ENCODE measurements at places on chromosomes 5 and 9.
A peak's percentile ranks its signal among the peaks of the same experiment; 100 is the strongest.

DNA sequence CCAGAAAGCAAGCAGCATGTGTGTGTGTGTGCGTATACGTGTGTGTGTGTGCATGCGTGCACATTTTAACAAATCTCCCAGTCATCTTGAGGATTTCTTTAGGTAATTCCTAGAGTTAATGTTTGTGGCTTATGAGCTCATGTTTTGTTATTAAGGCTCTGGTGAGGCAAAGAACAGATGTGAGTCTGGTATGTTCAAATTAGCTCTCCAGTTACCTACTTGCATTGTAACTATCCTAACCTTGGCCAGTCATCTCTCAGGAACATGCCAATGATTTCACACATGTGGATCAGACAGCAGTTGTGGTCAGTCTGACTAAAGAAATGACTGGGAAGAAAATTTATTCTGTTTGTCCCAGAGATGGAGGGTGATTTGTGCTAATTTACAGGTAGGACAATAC lies 163.1 kb downstream of the IZUMO3 start:
- no peak for DNase-seq

DNA sequence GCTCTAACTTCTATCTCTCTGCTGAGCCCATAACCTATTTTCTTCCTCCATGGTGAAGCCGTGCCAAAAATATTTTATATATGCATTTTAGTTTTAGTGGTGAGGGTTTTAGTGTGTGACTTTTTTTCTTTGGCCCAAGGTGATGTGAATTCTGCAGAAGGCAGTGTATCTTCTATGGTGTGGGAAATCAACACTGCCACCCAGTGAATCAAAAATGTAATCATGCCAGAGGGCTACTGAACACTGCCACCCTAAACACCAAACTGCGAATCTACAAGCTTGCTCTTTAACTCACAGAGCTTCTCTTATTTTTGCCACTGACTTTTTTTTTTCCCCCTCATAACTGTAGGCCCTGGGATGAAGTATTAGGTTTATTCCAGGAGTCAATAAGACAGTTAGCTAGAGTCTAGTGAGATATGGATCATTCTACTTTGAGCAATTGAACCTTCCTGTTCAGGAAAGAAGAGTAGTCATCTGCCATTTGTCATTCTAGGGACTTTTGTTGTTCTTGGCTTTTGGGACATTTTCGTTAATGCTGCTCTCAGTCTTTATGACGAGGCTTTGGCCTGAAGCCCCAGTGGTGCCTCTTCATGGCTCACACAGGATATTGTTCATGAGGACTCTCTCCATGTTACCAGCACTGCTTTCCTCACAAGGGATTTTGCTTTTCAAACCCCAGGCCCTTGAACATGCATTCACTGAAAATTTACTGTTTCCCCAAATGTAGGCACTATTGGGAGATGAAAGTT lies 53.1 kb downstream of the C7 start:
- DNase-seq = no peak

GRCh38 chr9:107488375-107489143 lies 1.0 kb downstream of the KLF4 start:
- DNase-seq = peak; percentile 28

- DNase-seq = no peak
These were observed 886.8 kb upstream of the SEMA6A start for GRCh38 chr5:117461403-117461802.

- DNase-seq = no peak
These were observed 121.8 kb downstream of the XRCC4 start for GRCh38 chr5:83199126-83199525.

DNA sequence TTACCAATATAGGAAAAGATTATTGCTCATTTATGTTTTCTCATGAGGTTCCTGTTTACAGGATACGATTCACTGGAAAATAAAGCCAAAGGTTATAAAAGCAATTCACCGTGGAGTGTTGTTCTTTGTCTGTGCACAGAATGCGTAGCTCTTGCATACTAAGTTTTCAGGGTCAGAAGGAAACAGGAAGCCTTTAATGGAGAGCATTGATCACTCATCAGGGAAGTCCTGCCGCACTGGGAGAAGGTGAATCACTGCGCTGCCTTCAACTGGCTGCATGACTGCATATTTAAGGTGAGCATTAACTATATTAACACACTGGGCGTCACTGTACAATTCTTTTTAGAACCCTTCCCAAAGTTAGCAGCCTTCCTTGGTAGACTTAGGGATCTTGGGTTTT lies 74.1 kb upstream of the SYK start:
- no peak for DNase-seq

- no peak for DNase-seq
These were observed 17.3 kb upstream of the SMIM32 start for GRCh38 chr5:136210259-136210658.

DNA sequence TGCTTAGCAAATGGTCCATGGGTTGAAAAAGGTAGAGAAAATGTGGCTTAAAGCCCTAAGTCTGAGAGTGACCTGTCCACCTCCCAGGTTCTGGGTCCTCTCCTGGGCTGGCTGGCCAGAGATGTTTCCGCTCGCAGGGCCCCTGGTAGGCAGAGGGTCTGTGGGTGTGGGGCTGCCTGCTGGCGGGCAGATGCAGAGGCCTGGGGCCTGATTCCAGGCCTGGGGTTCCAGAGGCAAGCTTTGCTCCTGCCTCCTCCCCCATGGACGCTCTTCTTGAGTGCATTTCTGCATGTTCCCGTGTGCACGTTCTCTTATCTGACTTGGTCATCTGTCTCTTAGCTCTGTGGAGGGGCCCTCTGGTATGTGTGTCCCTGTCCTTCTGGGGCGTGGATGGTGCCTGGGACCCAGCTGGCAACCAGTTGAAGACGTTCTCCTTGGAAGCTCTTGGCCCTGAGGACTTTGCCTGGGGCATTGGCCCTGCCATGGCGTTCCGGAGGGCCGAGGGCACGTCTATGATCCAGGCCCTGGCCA lies 3.8 kb downstream of the MIGA2 start:
- DNase-seq = no peak

- no peak for DNase-seq
These were observed 3.3 kb upstream of the BRD3 start for GRCh38 chr9:134071149-134071548.

- DNase-seq = no peak
These were observed 98.7 kb upstream of the PALM2AKAP2 start for GRCh38 chr9:109681301-109681700.

GRCh38 chr5:141040771-141041426 lies 10.3 kb upstream of the PCDHB1 start:
- DNase-seq = no peak

GRCh38 chr9:113720495-113720894 lies 155.6 kb upstream of the ZNF618 start:
- DNase-seq = no peak

DNA sequence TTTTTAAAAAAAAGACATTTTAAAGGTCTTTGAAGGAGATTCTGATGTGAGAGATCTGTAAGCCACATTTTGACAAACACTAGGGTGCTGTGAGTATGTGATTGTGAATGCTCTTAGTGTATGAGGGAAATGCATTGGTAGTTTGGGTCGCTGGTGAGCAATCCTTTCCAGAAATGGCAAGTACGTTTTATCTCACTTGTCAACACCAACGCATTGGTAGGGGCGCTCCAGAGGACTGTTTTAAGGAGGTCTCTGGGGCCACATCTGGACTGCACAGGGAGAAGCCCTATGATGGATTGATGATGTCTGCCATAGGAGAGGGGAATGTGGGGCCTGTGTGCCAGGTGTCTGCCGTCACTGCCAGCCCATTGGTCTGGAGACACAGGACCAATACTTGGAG lies 522.6 kb downstream of the BNC2 start:
- no peak for DNase-seq

GRCh38 chr5:93594591-93595419 lies 11.8 kb downstream of the NR2F1 start:
- DNase-seq = no peak

DNA sequence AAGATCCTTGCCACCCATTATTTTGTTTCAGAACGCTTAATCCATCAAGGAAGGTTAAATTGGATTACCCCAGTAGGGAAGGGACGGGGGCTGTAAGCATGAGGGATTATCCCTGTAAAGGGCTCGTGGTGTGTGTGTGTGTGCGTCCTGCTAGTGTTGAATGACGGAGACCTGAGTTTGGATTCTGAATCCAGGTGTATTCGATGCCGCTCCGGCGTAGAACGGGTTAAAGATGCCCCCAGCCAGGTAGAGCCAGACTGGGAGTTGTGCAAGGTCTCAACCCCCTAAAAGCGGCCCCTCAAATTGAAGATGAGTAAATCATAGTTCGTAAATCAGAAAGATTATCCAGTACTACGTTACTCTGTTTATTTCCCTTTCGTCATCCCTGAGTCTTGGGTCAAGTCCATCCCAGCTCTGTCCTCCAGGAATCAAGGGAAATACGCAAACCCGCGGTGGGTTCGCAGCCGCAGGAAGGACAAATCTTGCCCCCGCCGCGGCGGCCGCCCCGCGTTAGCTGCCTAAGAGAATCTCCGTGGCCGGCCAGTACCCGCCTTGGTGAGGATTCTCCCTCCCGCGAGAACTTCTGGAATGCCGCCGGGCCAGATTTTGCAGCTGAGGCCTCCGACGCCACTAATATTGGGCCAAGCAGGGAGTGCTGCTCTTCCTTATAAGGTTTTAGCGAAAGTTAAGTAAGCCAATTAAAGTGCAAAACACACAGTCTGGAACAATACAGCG lies 586 bp upstream of the MTAP start:
- DNase-seq = peak; percentile 57

- no peak for DNase-seq
These were observed 602.6 kb upstream of the DMAC1 start for GRCh38 chr9:8401961-8402705.

- no peak for DNase-seq
These were observed 547.7 kb downstream of the MAT2B start for GRCh38 chr5:164053123-164053522.

GRCh38 chr5:14676320-14676719 lies 11.8 kb downstream of the OTULIN start:
- no peak for DNase-seq

DNA sequence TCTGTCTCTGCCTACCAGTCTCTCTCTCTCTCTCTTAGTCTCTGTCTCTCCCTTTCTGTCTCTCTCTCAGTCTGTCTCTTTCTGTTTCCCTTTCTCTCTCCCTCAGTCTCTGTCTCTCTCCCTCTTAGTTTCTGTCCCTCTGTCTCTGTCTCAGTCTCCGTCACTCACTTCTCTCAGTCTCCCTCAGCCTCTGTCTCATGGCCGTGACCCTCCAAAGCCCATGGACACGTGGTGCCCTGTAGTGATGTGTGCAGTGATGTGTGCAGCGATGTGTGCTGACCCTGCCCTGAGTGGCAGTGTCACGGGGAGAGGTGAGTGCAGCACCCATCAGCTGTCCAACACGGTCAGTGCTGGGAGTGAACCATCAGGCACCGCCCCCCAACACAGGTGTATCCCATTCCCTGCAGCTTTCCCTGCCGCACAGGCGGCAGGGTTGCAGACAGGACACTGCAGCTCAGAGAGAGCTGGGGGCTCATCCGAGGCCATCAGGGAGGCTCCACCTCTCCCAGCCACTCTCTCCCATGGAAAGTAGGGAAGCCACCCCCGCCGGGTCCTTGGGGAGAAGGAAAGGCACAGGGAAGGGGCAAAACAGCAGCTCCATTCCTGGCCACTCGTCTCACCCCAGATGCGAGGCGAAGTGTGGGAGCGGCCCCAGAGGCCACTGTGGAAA lies 794 bp upstream of the LRRC14B start:
- DNase-seq = no peak

DNA sequence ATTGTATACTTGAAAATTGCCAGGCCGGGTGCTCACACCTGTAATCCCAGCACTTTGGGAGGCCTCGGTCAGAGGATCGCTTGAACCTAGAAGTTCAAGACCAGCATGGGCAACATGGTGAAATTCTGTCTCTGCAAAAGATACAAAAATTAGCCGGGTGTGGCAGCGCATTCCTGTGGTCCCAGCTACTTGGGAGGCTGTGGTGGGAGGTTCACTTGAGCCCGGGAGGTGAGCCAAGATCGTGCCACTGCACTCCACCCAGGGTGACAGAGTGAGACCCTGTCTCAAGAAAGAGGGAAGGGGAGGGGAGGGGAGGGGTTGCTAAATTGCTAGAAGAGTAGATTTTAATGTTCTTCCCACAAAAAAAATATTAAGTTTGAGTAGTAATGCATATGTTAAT lies 53.2 kb downstream of the FNBP1 start:
- no peak for DNase-seq

- DNase-seq = no peak
These were observed 94.5 kb upstream of the EFNA5 start for GRCh38 chr5:107764976-107765804.

DNA sequence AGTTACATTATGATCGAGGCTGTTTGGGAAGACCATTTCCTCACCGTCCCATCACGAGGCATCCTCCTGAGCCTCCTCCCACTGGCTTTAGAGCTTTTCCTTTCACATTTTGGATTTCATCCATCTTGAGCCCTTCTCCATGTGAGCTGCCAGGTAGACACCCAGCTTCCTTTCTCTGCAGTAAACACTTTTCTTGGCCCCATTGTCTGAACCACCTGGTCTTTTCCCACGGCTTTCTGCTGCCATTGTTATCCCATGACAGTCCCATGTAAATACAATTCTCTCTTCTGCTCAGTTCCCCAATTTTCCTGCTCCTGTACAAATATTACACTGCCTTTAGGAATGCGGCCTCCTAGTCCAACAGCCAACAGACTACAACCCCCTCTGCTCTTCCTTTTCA lies 24.1 kb downstream of the UBE2QL1 start:
- DNase-seq = no peak

DNA sequence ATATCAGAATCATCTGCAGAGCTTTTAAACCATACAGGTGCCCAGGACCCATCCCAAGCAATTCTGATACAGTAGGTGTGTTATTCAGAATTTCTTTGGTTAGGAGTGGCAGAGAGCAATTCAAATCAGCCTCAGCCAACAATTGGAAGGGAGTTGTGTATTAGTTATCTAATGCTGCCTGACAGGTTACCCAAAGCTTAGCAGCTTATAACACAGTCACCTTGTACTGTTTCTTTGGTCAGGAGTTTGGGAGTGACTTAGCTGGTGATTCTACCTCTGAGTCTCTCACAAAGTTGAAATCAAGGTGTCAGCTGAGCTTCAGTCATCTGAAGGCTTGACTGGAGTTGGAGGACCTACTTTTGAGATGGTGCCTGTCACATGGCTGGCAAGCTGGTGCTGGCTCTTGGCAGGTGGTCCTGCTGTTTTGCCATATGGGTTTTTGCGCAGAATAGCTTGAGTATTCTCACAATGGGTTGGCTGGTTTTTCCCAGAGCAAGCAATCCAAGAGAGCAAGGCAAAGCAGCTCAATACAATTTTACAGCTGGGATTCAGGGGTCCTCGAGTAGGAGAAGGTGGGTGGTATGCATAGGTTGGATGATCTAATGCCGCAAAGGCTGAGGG lies 18.7 kb upstream of the CARNMT1 start:
- no peak for DNase-seq

GRCh38 chr5:132471944-132472343 lies 18.6 kb downstream of the IRF1 start:
- DNase-seq = no peak

DNA sequence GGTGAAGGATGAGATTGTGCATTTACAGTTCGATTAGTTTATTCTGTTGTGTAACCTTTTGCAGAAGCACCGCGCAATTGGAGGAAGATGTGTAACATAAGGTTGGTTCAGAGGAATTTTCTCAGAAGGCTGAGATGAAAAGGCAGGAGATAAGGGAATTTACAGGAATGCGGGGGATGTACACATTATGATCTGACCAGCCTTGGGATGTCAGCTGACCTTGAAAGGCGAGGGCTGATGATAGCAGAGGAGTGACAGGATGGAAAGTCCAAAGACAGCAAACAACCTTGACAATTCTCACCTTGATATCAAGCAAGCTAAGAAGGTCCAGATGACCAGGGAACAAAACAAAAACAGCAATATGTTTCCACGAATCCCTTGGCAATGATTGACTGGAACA lies 88.8 kb downstream of the OTULIN start:
- no peak for DNase-seq

- DNase-seq = no peak
These were observed 753 bp downstream of the ARHGAP26 start for GRCh38 chr5:142770650-142771609.

- DNase-seq = no peak
These were observed 142.5 kb downstream of the ACER2 start for GRCh38 chr9:19551124-19551929.
